ENCODE measurements at places on chromosomes 4 and X.

DNA sequence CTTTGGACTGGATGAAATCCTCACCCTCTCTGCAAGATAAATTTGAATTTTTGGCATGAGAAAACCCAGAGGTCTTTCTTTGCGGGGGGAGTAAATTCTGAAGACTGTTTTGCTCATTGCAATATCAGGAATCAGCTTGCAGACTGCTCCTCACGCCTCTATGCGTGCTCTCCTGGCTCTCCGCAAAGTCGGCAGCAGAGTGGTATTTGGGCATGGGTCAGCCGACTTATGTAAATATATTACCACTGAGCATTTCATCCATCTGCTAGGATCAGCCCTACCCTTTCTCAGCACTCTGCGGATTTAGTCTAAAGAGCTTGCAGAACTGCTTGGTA lies 288.0 kb downstream of the ASMT start:
- no peak overlapping the region for H3K27ac ChIP-seq
- no peak overlapping the region for H3K4me3 ChIP-seq
- H3K4me1 ChIP-seq, result no peaks in the 10 kb centered on the region
- H3K36me3 ChIP-seq, result no peaks in the 10 kb centered on the region

GRCh38 chr4:38273407-38273806 lies 313.2 kb downstream of the PTTG2 start:
- H3K4me1 ChIP-seq, result peaks cover 12% of the 10 kb centered on the region
- H3K4me3 ChIP-seq, result no peak overlapping the region
- H3K27ac ChIP-seq, result no peak overlapping the region
- H3K36me3 ChIP-seq, result no peaks in the 10 kb centered on the region

GRCh38 chr4:168562041-168562571 lies 65.3 kb downstream of the PALLD start:
- H3K27ac ChIP-seq, result no peak overlapping the region
- H3K36me3 ChIP-seq, result no peaks in the 10 kb centered on the region
- H3K4me3 ChIP-seq, result no peak overlapping the region
- peaks cover 20% of the 10 kb centered on the region for H3K4me1 ChIP-seq
- H3K27me3 ChIP-seq, result no peaks in the 10 kb centered on the region
- peak; percentile 40 for DNase-seq

- H3K4me3 ChIP-seq, result no peak overlapping the region
- H3K36me3 ChIP-seq, result no peaks in the 10 kb centered on the region
Observed at GRCh38 chr4:170047771-170048354, 21.7 kb upstream of the MFAP3L start.

- peaks cover 6% of the 10 kb centered on the region for H3K36me3 ChIP-seq
- peaks cover 45% of the 10 kb centered on the region for H3K27me3 ChIP-seq
- no peak overlapping the region for H3K27ac ChIP-seq
- peaks cover 7% of the 10 kb centered on the region for H3K4me1 ChIP-seq
- DNase-seq, result no peak
Observed at GRCh38 chrX:54921427-54922021, 900 bp downstream of the TRO start.

DNA sequence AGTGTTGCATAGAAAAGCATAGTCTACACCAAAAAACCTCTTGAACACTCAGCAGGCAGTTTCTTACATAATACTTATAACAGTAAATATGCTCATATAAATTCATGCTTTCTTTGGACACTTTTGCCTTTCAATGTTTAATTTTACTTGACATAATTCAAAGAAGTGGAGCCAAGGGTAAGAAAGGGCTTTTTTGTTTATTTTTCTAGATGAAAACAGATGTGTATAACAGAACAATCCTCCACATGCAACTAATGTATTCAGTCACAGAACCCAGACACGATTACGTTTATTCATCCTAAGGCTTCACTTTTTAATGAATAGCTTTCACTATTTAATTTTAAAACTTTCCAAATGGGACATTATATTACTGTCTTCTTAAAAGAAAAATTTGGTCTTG lies 58.0 kb upstream of the PTPN13 start:
- no peak overlapping the region for H3K27ac ChIP-seq
- no peak for DNase-seq
- H3K4me1 ChIP-seq, result peaks cover 6% of the 10 kb centered on the region
- no peaks in the 10 kb centered on the region for H3K36me3 ChIP-seq
- no peaks in the 10 kb centered on the region for H3K27me3 ChIP-seq

- peak; percentile 52 for DNase-seq
- peaks cover 13% of the 10 kb centered on the region for H3K4me1 ChIP-seq
- no peaks in the 10 kb centered on the region for H3K27me3 ChIP-seq
- H3K36me3 ChIP-seq, result no peaks in the 10 kb centered on the region
- H3K4me3 ChIP-seq, result no peak overlapping the region
Observed at GRCh38 chr4:106266201-106266600, 49.8 kb downstream of the TBCK start.

DNA sequence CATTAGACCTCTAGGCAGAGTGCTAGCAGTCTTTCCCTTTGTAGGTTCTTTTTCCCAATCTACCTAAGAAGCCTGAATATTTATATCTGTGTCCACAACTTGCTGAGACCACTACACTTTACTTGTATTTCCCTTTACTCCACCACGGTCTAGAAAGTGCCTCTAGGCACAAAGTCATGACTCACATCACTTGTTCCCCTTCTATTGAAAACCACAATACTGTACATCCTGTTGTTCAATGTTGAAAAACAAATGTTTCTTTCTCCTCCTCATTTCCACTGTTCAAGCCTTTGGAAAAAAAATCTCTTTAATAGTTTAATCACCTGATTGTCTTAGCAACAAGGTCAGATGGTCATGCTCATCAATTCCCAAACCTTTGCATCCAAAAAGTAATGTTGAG lies 326.7 kb downstream of the GUCY2F start:
- H3K36me3 ChIP-seq, result no peaks in the 10 kb centered on the region
- no peaks in the 10 kb centered on the region for H3K4me1 ChIP-seq
- peaks cover 31% of the 10 kb centered on the region for H3K27me3 ChIP-seq
- H3K27ac ChIP-seq, result no peak overlapping the region

DNA sequence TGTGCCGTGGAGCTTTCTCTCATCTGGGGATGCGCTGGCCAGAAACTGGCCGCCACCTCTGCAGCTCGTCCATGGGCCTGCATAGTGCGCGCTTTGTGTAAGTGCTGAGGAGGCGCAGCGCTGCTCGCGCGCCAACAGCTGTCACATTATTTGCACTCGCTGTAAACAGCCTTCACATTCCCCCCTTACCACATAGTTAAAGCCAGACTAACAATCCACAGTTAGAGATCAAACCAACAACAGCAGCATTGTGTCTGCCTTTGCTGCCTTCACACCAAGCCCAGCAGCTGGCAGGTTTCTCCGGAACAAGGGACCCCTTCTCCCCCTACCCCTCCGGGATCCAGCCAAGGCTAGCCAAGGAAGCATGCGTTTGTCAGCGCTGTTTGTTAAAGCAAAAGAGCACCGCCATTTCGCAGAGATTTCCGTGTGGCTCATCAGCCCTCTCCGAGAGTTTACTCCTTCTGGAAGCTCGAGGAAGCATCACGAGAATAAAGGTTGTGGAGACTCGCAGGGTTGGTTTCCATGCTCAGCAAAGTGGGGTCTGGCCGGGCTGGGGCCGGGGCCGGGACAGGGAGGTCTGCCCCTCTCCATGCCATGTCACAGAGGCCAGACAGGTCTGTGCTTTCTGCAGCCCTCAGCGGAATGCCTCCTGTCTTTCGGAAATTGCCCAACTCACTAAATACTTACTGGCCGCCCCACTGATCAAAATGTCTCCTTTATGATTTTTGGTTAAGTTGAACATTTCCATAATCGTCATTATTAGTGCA lies 11.0 kb downstream of the BCOR start:
- peaks cover 2% of the 10 kb centered on the region for H3K4me1 ChIP-seq
- no peaks in the 10 kb centered on the region for H3K36me3 ChIP-seq
- no peak overlapping the region for H3K27ac ChIP-seq
- no peak overlapping the region for H3K4me3 ChIP-seq
- H3K27me3 ChIP-seq, result peaks cover 33% of the 10 kb centered on the region
